ENCODE measurements at places on chromosomes 1 and 21.

- DNase-seq: no peak
Observed at GRCh38 chr1:192491804-192492554, 83.6 kb upstream of the RGS1 start.

GRCh38 chr1:54121482-54122134 lies 31.2 kb downstream of the CDCP2 start:
- DNase-seq: peak; percentile 24

DNA sequence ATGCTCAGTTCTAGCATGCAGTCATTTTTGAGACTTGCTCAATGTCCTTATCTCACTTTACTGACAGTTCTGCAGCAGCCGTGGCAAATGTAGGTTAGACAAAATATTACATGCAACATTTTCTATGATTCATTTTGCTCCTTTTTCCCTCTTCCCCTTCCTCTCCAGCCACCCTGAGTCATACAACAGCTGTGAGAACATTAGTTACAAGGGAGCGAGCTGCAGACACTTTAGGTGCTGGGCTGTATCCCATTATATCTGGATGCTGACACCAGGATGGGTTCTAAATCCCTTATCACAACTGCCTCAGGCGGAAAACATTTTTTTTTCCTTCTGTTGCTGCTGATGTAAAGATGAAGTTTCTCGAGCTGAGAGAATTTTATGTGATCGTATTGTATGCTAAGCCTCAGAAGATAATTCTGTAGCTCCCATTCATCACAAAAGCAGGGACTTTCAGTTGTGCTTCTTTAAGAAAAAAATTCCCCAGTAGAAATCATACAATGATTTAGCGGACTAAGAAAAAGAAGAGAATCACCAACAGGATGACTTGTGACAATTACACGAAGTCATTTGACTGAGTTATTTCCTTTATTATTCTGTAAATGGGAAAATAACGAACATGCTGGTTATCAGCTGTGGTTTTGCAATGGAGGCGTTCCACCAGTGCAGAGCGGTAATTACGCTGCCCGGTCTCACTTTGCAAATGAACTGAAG lies 345.0 kb downstream of the DISC1 start:
- peak; percentile 90 for DNase-seq

DNA sequence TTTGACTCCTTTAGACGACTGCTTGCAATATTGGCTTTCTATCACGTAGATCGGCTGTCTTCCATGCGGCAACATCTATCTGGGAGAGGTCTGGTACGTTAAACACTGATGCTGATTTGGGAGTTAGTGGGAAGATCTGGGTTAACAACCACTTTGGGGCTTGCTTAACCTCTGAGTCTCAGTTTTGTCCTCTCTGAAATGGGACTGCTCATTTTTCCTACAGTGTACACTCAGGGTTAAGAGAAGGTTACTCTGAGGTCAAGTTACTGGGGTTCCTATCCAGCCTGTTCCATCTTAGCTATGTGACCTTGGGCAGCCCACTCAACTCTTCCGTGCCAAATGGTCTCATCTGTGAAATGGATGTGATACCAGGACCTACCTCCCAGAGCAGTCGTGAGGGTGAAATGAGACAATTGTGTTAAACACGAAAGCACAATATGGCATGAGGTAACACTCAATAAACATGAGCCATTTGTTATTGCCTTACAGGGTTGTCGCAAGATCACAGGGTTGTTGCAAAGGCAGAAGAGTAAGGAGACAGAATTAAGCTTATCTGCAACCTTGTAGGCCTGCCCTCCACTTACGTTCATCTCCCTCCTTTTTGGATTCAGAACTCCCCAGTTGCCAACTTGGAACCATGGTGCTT lies 5.6 kb downstream of the ABCA4 start:
- DNase-seq: no peak

DNA sequence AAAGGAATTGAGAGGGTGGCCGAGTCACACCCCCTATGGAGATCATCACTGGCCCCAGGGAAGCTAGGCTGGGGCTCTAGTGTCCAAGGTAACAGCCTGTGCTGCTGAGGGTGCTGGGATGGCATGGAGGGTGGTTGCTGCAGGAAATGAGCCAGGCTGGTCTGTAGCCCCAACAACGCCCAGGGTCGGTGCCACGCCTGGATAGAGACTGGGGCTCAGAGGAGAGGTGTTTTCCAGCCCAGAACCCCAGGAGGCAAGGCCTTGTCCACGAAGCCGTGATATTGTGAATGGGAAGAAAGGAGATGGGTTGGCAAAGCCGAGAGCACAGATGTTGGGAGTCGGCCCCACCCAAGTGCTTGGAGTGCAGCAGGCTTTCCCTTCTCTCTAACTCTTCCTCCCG lies 68.9 kb upstream of the ACTRT2 start:
- no peak for DNase-seq

DNA sequence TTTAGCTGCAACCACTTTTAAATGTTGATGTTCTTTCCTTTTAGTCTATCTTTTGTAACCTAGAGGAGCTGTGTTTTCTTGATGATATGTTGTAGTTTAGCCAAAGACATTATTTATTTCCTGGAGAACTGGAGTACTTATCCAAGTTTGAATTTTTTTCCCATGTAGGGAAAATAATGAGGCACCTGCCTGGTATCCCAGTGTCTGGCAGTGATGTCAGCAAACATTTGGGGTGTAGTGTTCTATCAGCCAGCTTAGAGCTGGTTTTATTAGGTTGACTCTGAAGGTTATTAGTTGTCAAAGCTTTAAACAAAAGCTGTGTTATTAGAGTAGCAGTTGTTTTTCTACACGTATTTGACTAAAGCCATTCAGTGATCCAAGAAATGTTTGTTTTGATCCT lies 3.2 kb downstream of the CTPS1 start:
- DNase-seq: no peak

- DNase-seq: no peak
Observed at GRCh38 chr1:150005606-150006005, 4.9 kb downstream of the OTUD7B start.

DNA sequence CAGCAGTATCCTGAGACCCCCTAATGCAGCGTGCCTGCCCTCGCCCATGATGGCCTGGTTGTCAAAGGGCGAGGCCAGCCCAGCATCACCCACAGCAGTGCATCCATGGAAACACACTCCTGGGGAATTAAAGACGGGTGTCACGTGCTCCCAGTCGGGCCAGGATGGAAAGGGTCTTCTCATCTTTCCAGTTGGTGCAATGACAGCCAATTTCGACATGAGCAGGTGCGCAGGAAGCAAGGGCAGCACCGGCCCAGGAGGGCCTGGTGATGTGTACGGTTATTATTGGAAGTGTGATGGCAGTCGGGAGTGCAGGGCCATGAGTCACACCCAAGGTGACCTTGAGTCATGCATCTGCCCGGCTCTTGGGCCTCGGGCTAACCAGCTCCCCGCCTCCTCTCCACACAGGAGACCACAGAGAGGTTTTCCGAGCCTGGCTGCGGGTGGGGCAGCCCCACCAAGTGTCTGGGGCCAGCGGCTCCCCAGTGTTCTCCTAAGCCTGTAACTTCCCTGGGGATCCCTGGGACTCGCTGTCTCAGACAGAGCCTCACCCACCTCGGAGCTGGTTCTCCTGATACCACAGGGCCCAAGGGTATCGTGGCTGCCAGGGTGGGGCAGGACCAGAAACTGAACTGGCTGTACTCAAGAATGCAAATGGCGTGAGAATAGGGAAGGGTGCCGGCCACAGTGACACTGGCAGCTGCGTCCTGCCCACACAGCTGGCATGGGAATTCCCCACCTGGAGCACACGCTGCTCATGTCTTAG lies 119.8 kb downstream of the SIK1 start:
- peak; percentile 35 for DNase-seq

Data from CD14-positive monocyte (primary cell).